GM13976 (cell line): ENCODE measurements at places on chromosomes 6 and 20.

DNA sequence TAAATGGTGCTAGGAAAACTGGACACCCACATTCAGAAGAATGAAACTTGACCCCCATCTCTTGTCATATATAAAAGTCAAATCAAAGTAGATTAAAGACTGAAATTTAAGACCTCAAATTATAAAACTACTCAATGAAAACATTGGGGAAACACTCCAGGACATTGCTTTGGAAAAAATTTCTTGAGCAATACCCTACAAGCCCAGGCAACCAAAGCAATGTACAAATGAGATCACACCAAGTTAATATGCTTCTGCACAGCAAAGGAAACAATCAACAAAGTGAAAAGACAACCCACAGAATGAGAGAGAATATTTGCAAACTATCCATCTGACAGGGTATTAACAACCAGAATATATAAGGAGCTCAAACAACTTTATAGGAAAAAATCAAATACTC is 407.9 kb upstream of the BTBD3 start:
- no peak for DNase-seq

- no peak for DNase-seq
Observed at GRCh38 chr6:143405373-143406154, 44.9 kb downstream of the ADAT2 start.

- no peak for DNase-seq
Observed at GRCh38 chr6:17475606-17476244, 82.3 kb downstream of the CAP2 start.

- no peak for DNase-seq
Observed at GRCh38 chr20:49671433-49671832, 42.2 kb downstream of the B4GALT5 start.

GRCh38 chr6:21190701-21191100 is 402.9 kb upstream of the SOX4 start:
- DNase-seq, result no peak

DNA sequence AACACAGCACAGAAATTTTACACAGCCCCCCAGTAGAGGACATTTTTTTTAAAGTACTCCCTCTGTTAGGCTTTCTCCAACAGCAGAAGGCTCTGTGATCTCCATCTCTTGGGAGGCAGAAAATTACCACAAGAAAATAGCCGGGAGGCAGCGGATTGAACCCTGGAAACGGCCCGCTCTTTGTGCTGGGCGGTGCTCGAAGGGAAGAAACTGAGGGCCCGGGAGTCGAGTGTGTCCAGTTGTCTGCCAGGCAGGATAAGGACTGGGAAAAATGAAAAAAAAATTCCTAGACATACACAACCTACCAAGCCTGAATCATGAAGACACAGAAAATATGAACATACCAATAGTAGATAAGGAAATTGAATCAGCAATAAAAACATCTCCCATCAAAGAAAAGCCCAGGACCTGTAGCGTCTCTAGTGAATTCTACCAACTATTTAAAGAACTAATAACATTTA is 31.5 kb downstream of the POM121L2 start:
- no peak for DNase-seq

DNA sequence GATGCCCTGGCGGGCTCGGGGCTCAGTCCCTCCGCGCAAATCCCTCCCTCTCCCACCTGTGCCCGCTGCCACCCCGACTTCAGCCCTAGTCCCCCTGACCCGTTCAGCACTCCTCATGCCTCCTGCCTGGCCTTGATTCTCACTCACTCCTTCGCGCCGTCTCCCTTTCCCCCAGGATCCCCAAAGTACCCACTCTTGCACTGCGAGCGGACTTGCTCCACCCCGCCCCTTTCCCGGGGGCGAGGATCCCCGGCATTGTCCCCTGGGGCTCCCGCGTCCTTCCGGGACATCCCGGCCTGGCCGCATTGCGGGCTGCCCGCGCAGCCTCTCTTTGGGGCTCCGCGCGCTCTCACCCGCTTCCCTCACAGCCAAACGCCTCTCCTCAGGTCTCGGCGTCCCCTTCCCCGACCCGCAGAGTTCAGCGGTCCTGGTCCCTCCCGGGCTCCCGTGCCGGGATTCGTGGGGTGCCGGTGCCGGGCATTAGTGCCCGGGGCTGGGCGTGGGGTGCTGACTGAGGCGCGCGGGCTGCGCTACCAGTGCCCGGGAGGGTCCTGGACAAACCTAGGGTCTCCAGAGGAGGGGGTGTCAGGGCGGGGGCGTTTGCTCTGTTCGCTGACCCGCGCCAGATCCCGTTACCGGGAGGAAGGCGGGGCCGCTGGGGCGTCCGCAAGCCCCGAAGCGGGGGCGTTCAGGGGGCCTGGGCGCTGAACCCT is 45.5 kb upstream of the SUPT3H start:
- peak; percentile 33 for DNase-seq

GRCh38 chr6:103114582-103114981 is 1721.1 kb downstream of the GRIK2 start:
- DNase-seq, result no peak

DNA sequence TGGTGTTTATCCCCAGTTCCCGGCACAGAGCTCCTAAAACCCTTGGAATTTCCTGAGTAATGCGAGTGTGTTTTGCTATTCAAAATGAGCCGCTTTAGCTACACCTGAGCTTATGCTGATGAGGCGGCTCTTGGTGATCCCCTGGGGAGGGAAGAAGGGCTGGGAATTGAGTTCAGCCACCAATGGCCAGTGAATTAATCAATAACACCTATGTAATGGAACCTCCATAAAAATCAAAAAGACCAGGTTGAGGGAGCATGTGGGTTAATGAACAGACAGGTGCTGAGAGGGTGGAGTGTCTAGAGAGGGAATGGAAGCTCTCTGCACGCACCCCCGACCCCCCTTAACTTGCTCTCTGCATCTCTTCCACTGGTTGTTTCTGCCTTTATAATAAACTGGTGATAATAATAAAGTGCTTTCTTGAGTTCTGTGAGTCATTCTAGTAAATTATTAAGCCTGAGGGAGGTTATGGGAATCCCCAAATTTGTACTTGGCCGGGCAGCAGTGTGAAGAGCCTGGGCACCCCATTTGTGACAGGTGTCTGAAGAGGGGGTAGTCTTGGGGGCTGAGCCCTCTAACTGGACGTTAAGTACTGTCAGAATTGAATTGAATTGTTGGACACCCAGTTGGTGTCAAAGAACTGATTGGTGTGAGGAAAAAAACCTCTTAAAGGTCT is 24.6 kb upstream of the SERPINB1 start:
- DNase-seq, result no peak
